ENCODE measurements at places on chromosomes 1 and 21.

GRCh38 chr1:5837976-5838653 lies 154.1 kb downstream of the NPHP4 start:
- DNase-seq, result no peak

GRCh38 chr1:235913311-235913710 lies 46.6 kb upstream of the LYST start:
- no peak for DNase-seq

DNA sequence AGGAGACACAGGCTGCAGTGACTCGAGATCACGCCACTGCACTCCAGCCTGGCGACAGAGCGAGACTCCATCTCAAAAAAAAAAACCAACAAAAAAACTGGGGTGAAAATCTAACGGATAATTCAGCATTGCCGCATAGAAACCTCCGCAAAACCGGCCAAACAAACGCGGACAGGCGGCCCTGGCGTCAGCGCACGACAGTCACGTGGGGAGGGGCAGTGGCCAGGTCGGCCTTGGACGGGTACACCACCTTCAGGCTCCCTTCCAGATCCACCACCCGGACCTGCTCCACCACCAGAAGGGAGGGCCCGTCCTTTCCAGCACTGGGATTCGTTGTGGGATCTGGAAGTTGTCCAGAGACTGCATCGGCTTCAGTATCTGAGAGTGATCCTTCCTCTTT lies 8.4 kb downstream of the SMIM1 start:
- no peak for DNase-seq

- no peak for DNase-seq
Observed at GRCh38 chr1:165833358-165833757, 5.9 kb downstream of the UCK2 start.

GRCh38 chr1:66375125-66375524 lies 158.8 kb upstream of the SGIP1 start:
- no peak for DNase-seq

DNA sequence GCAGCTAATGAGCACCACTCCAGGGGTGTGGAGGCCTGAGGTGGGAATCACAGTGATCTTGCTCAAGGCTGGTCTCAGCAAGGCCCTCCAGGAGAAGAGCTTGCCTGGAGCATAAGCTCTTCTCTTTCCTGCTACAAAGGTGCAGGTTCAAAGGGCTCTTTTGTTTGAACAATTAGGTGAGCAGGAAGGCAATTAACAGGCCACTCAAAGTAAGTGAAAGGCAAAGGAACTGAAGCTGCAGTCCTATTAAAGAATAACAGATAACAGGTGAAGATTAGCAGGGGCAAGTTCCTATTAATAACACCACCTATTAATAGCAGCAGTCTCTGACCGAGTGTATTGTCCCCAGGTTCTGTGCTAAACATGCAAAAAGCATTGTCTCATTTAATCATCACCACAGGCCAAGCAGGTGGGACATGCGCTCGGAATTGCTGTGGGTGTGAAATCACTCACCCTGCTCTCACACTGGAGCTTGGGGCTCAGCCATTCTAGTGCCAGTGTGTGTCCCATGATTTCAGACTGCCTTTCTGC lies 113.8 kb downstream of the RHOU start:
- no peak for DNase-seq

DNA sequence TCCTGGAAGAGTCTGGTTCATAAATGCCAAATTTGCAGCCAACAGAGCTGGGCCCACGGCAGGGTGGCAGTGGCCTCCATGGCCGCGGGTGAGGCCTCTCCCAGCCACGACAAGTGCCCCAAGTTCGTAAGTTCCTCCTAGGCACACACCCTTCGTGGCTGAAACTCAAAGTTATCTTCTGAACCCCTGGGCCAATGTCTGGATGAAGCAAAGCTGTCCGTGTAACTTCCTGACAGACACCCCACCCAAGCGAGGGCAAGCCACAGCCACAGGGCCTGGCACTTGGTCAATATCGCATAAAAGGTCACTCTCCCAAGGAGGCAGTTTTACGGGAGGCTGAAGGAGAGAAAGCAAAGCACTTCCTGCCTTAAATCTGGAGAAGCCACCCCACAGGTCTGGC lies 27.8 kb upstream of the GPR153 start:
- no peak for DNase-seq

GRCh38 chr1:227899141-227899819 lies 48.5 kb downstream of the WNT9A start:
- no peak for DNase-seq

- DNase-seq, result no peak
Observed at GRCh38 chr1:186849826-186850225, 21.1 kb downstream of the PLA2G4A start.

DNA sequence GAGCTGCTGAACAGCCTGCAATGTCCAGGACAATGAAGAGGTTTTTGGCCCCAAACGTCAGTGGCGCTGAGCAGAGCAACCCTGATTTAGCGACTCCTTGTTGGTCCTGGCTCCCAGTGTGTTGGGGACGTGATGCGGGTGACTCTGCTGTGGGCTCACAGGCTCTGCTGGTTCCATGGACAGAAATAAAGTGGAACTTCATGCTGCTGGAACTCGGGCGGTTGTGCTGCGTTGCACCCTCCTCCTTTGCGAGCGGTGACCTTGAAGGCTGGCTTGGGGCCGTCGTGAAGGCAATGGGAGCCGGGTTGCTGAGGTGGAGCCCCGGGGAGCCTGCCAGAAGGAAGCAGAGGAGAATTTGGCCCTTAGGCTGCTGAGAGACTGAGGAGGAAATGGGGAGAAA lies 122.6 kb upstream of the C1orf174 start:
- no peak for DNase-seq

GRCh38 chr1:69088571-69088970 lies 479.2 kb upstream of the LRRC7 start:
- DNase-seq, result no peak

GRCh38 chr1:97084546-97084945 lies 363.0 kb downstream of the PTBP2 start:
- no peak for DNase-seq

All from GDM1 (cell line).